ENCODE measurements at places on chromosomes 7 and 10. TPM values are rescaled to one million over a fixed set of nuclear protein-coding genes. Genes with fewer than 3 reads are reported as not detected.

- no peak for DNase-seq
Observed at GRCh38 chr7:108200326-108200725, 70.2 kb upstream of the LAMB4 start.

DNA sequence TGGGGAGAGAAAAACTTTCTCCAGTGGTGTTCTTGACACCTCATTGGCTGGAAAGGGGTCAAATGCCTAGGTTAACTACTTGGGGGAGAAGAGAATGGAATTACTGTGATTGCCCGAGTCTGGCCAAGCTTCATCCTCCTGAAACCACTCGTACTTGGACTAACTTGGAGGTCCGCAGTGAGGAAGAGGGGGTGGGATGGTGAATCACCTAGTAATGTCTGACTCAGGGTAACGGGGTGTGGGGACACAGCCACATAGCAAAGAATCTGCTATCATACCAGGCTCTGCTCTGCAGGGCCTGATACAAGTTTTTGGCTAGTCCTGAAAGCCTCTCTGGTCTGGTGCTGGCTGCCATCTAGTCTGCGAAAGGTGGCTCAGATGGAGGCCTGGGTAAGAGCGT is 190.9 kb downstream of the RPS24 start:
- no peak for DNase-seq

STEAP1B gene
- total RNA-seq = 1.1 TPM

ERVW-1 gene
- not detected for total RNA-seq

- no peak for DNase-seq
Observed at GRCh38 chr7:151845412-151846205, 31.3 kb downstream of the PRKAG2 start.

TMEM225B gene
- 0.50 TPM for total RNA-seq

GRCh38 chr10:3623746-3624145 is 161.3 kb downstream of the KLF6 start:
- DNase-seq = no peak

DNA sequence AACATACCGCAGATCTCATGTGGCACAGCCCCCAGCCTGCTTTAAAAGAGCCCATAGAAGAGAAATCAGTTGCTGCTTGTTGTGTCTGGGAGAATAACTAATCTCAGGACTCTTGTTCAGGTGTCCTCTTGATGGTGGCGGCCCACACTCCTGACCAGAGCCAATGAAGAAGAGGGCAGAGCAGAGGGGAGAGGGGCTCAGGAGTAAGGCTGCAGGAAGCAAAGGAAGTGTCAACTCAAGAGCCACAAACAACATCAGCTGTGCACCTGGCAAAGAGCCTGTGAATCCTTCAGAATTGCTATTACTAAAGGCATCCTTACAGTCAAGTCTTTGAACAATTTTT is 59.8 kb upstream of the PTN start:
- DNase-seq = no peak

PDCD4 gene
- total RNA-seq = 46.7 TPM

DNA sequence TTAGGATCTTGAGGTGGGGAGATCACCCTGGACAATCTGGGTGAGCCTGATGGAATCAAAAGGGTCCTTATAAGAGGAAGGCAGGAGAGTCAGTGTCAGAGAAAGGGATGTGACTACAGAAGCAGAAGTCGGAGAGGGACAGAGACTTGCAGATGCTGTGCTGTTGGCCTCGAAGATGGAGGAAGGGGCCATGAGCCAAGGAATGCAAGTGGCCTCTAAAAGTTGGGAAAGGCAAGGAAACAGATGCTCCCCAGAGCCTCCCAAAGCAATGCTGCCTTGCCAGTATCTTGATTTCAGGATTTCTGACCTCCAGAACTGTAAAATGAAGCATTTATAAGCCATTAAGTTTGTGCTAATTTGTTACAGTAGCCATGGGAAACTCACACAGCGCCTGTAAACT is 165.2 kb downstream of the FANK1 start:
- no peak for DNase-seq

Data from left cardiac atrium (tissue), 4 donors.